ENCODE measurements at places on chromosomes 6 and 20. TPM values are rescaled to one million over a fixed set of nuclear protein-coding genes. Genes with fewer than 3 reads are reported as not detected.

The HNF4A gene
- total RNA-seq: 279 TPM

GRCh38 chr20:63330084-63330760 lies 30.9 kb downstream of the CHRNA4 start:
- no peak for DNase-seq
- peaks cover 32% of the 10 kb centered on the region for H3K27me3 ChIP-seq
- no peak overlapping the region for H3K27ac ChIP-seq
- H3K4me1 ChIP-seq: no peaks in the 10 kb centered on the region
- H3K36me3 ChIP-seq: no peaks in the 10 kb centered on the region

DNA sequence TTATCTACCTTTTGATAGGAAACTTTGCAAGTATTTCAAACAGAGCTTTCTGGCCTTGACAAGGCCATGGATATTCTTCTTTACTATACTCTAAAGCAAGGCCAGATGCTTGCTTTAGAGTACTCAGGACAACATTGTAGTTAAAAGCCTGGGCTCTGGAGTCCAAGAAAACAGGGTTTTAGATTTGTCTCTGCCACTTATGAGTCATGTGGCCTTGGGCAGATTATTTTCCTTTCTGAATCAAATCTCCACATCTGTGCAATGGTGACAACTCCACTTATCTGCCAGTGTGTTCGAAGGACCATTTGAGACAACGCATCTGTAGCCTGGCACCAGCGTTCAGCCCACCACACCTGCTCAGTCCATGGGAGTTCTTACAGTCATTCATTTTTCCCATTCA lies 265.9 kb upstream of the RIN2 start:
- no peaks in the 10 kb centered on the region for H3K4me1 ChIP-seq
- DNase-seq: no peak
- H3K27ac ChIP-seq: no peak overlapping the region
- H3K4me3 ChIP-seq: no peak overlapping the region

GRCh38 chr20:34112600-34113101 lies 608 bp upstream of the EIF2S2 start:
- peaks cover 18% of the 10 kb centered on the region for H3K4me1 ChIP-seq
- no peaks in the 10 kb centered on the region for H3K36me3 ChIP-seq
- peak overlapping the region; percentile 96 for H3K27ac ChIP-seq
- peak overlapping the region; percentile 34 for H3K4me3 ChIP-seq
- peak; percentile 36 for DNase-seq

The SAMD3 gene
- total RNA-seq: not detected

DNA sequence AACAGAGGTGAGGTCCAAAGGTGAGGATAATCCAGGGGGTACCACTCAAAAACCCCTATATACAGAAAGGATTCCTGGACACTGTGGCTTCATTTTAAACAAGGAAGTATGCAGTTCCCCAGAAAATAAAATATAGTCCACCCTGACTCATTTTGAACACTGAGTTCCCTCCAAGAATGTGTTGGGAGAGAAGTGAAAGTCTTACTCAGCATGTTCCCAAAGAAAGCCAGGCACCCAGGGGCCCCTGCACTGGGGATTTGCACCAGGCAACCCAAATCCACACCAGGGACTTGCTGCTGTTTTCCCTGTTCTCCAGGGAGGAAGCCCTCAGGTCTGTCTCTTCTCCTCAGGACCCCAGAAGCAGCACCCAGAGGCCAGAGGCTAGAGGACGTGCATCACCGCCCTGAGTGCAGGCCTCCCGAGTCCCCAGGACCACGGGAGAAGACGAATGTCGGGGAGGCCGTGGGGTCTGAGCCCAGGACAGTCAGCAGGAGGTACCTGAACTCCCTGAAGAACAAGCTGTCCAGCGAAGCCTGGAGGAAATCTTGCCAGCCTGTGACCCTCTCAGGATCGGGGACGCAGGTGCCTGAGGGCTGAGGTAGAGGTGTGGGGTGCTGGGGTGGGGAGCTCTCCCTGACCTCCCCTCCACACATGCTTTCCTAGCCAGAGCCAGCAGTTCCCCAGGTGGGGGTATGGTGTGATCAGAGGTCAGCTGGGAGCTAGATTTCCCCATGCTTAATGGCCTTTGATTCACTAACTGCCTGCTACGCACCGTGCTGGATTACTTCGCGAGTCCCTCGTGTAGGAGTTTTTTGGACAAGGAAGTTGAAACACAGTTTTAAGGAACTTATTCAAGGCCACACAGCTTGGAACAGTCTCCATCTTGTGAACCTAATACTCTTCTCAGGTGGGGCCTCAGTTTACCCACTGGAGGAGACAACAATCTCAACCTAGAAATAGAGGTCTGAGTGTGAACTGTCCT lies 3.3 kb downstream of the FGD2 start:
- no peaks in the 10 kb centered on the region for H3K36me3 ChIP-seq
- H3K4me1 ChIP-seq: no peaks in the 10 kb centered on the region
- no peaks in the 10 kb centered on the region for H3K27me3 ChIP-seq
- H3K4me3 ChIP-seq: no peak overlapping the region

DNA sequence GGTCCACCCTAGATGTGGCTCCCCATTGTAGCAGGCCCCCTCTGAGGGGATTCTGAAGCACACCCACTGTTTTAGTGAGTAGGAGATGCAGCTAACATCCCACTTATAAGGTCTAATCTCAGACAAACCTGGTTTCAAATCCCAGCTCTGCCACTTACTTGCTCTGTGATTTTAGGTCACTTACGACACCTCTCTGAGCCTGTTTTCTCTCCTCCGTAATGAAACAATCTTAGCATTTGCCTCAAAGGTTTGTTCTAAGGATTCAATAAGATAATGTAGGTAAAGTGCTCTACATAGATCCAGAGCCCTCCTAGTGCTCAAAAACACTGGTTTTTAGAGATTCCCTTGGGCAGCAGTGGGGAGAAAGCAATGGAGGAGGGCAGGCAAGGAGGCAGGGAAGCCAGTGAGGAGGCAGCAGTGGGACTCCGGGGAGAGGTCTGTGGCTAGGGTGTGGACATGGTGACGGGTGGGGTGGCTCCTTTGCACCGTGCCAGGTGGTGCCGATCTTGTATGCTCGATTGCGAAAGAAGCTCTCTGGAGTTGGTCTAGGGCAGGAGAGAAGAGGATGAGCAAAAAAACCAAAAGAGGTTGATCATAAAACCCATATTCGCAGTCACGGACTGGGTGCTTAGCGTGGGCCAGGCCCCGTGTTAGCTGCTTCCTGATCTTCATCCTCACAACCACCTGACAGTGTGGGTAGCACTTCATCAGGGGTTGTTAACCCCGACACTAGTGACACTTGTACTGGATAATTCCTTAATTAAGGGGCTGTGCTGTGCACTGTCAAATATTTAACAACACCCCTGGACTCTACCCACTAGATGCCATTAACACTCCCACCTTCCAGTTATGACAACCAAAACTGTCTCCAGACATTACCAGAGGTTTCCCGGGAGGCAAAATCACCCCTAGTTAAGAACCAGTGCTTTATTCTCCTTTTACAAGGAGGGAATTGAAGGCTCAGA lies 16.8 kb upstream of the PTGIS start:
- H3K36me3 ChIP-seq: no peaks in the 10 kb centered on the region
- no peaks in the 10 kb centered on the region for H3K27me3 ChIP-seq
- peak; percentile 51 for DNase-seq

GRCh38 chr20:62665826-62666735 lies 23.8 kb downstream of the SLCO4A1 start:
- peaks cover 26% of the 10 kb centered on the region for H3K4me1 ChIP-seq
- DNase-seq: no peak
- H3K27me3 ChIP-seq: no peaks in the 10 kb centered on the region
- peak overlapping the region; percentile 70 for H3K27ac ChIP-seq
- H3K36me3 ChIP-seq: no peaks in the 10 kb centered on the region

DNA sequence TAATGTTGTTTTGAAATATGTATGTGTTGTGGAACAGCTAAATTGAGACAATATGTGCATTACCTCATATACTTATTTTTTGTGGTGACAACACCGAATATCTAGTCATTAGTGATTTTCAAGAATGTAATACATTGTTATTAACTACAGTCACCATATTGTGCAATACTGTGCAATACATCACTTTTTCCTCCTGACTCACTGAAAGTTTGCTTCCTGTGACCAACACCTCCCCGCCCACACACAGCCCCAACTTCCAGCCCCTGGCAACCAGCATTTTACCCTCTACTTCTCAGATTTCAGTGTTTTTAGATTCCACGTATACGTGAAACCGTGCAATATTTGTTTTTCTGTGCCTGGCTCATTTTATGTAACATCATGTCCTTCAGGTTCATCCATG lies 627.9 kb downstream of the PRKN start:
- no peak overlapping the region for H3K4me3 ChIP-seq
- no peaks in the 10 kb centered on the region for H3K27me3 ChIP-seq
- no peaks in the 10 kb centered on the region for H3K36me3 ChIP-seq
- DNase-seq: no peak
- no peak overlapping the region for H3K27ac ChIP-seq

DNA sequence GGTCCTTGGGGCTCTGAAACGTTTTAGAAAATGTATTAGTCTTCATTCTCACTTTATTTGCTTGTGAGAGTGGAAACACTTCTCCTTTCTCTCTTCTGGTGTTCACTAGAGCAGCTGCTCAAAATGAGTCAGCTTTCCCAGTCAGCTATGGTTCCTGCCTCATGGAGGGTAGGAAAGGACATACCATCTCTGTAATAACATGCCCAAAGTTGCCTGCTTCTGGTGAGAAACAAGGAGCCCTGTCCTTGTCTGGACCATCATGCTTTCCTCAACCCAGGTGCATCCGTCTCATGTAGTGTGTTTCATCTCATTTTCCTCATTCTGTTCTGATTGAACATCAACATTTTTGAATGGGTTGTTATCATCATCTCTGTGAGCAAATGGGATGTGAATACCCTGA lies 17.1 kb upstream of the TINAG start:
- DNase-seq: no peak
- no peak overlapping the region for H3K4me3 ChIP-seq
- H3K36me3 ChIP-seq: no peaks in the 10 kb centered on the region

DNA sequence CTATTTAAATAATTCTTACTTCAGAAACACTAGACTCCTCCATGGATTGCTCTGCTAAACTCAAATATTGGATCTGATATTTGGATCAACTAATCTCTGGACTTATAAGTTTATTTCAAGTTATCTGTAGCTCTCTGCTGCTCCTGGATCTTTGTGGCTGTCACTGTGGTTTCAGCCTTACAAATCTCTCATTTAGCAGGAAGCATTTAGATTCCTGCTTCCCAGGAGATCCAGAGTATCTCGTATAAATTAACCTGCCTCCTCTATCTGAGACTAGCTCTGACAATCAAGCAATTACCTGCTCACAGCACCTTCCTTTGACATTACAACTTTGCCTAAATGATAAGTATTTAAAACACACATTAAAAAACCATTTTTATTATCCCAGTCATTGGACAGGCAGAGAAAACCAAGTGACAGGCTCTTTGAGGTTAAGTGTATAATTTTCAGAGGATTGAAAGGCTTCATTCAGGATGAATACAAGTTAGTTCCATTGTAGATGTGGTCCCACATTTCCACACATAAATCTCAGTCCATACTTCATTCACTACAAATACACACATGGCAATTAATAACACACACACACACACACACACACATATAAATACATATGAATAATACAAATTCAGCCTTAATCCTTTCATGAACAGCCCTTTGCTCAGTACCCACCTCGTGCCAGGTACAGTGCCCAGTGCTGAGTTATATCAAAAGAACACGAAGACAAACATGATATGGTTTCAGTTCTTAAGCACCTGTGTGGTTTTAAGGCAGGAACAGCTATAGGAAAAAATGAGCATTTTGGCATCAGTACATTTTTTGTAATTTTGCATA lies 55.5 kb upstream of the PLCB1 start:
- H3K4me1 ChIP-seq: no peaks in the 10 kb centered on the region
- H3K27ac ChIP-seq: peak overlapping the region; percentile 21
- H3K36me3 ChIP-seq: no peaks in the 10 kb centered on the region

DNA sequence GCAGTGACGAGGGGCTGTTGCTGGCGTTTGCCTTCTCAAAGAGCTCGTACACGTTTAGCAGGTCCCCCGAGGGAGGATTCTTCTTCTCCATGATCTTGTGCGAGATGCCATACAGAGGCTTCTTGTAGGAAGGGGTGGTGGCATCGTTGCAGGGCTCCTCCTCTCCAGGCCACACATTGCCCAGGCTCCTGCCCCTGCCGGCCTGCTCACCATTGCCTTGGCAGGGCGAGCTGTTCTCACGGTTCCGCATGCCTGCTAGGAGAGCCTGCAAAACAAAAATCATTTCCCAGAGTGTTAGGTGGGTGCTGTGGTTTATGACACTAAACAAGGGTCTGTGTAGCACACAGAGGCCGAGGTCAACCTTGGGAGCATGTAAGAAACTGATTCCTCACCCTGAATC lies 42.7 kb downstream of the MTRES1 start:
- H3K4me1 ChIP-seq: no peaks in the 10 kb centered on the region
- H3K36me3 ChIP-seq: no peaks in the 10 kb centered on the region
- no peak overlapping the region for H3K27ac ChIP-seq
- no peaks in the 10 kb centered on the region for H3K27me3 ChIP-seq

The HLA-DRB5 gene
- 7.8 TPM for total RNA-seq
